Fibroblast of upper back skin (primary cell): ENCODE measurements at places on chromosomes 2 and 18.
A peak's percentile ranks its signal among the peaks of the same experiment; 100 is the strongest.

DNA sequence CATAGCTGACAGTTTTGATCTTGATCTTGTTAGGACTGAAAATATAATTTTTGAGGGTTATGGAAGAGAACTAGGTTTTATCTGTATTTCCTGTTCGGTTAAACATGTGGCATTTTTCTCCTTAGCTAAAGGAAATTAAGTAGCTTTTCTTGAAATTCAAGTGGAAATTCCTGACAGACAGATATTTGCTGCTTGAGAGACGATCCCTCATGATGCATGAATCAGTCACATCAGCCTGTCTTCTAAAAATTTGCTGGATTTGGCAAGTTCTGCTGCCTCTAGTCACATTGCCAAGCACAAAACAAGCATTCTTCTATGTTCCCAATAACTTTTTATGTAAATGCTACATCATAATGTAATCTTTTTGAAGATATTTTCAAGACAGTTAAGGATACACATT, 201.8 kb upstream of the ATP5MC3 start:
- no peak for DNase-seq

- peak; percentile 33 for DNase-seq
Observed at GRCh38 chr18:23422751-23423418, 30.2 kb upstream of the RIOK3 start.

DNA sequence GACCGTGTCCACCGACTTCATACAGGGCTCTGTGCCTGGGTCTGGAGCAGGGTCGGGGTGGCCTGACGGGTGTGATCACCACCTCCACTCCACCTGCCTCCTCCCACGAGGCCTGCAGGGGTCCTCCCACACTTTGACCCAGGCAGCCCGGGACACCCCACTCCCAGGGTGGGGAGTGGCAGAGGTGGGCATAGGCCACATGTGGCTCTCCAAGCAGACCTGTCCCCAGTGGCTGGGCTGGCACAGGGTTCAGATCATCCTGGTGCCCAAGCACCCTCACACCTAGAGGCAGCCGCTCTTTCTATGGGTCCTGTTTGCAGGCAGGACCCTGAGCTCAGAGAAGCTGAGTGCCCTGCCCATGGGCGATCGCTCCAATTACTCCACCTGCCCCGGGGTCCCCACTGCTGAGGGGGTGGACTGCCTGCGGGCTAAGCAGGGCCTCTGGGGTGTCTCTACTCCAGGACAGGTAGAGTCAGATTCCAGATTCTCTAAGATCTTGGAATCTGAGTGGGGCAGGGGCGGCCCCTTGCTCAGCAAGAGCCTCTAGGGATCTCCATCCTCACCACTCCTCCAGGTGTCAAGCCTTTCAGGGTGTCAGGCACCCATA, 1.4 kb downstream of the NEURL3 start:
- no peak for DNase-seq

DNA sequence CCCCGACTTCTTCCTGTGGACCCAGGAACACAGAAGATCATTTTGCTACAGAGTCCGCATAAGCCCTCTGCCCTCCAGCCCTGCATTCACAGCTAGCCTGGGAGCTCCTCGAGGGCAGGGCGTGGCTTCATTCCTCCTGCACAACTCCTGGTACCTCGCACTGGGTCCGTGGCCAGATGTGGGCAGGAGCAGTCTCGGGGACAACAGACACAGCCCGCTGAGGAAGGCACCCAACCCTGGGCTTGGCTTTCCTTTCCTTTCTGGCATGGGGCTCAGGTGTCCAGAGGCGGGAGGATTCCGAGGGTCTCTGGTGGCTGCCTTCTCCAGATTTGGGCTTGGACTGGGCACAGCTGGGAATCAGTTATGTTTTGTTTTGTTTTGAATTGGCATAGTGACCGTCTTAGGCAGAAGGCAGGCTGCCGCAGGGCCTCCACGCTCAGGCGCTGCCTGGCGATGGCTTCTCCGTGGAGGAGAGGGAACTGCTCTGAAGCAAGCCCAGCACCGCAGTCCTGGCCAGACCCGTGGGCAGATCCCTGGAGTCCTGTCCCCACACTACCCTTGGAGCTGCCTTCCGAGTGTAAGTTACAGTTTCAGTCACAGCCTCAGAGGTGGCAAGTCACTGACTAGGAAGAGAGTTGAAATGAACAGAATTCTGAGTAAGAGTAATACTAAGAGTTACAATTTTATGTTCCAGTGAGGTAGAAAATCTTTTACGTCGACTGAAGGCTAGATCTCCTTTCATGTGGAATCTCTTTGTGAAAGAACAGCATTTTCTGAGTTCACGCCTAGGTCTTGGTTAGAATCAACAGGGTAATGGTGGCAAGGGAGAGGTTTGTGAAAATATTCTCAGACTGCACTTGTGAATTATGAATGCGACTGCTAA, 47.9 kb downstream of the LDLRAD4 start:
- DNase-seq = no peak

DNA sequence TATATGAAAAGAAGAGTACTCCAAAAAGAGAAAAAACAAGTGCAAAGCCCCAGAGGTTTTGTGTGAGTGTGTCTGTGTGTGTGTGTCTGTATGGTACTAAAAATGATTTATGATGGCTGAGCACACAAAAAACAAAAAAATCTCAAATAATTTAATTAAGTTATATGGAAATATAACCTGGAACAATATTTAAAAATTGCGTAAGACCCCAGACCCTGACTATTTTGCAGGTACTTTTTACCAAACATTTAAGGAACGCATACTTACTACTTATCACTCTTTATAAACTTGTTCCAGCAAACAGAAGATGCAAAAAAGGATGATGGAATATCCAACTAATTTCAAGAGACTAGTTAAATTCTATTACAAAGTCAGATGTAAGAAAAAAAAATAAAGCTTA, 317.4 kb upstream of the KCNH7 start:
- DNase-seq = no peak

DNA sequence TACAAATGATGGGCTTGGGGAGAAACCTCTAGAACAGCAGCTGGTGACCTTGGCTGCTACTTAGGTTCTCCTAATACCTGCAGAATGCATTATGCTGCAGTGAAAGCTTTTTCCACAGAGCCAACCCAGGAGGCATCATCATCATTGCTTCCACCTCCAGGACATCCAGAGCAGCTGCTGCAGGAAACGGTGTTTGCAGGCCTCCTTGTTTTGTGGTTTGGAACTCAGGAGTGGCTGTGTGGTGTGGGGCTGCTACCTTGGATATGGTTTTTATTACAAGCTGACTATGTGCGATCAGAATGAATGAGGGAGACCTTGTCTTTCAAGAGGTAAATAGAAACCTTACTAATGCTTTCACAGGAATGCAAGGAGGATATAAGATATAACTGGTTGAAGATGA, 82.9 kb upstream of the MCFD2 start:
- DNase-seq = no peak

- DNase-seq = peak; percentile 80
Observed at GRCh38 chr2:223081789-223082188, 29.8 kb downstream of the KCNE4 start.

DNA sequence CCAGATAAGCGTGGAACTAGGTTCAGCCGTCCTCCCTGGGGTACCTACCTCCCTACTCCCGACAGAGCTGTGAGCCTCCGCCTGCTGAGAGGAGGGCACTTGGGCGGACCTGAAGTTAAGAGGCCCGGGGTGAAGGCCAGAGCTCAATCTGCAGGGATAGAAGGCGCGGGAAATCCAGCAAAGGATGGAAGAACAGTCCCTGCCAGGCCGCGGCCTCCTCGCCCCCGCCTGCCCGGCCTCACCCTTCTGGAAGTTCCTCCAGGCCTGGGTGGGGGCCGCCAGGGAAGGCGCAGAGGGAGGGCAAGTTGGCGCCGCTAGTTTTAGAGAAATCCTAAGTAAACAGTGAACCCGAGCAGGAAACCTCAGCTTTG, 13.0 kb downstream of the EN1 start:
- DNase-seq = no peak

- DNase-seq = no peak
Observed at GRCh38 chr2:220948579-220948978, 623.5 kb downstream of the EPHA4 start.

GRCh38 chr2:68659081-68659480, 15.7 kb downstream of the PROKR1 start:
- DNase-seq = no peak

DNA sequence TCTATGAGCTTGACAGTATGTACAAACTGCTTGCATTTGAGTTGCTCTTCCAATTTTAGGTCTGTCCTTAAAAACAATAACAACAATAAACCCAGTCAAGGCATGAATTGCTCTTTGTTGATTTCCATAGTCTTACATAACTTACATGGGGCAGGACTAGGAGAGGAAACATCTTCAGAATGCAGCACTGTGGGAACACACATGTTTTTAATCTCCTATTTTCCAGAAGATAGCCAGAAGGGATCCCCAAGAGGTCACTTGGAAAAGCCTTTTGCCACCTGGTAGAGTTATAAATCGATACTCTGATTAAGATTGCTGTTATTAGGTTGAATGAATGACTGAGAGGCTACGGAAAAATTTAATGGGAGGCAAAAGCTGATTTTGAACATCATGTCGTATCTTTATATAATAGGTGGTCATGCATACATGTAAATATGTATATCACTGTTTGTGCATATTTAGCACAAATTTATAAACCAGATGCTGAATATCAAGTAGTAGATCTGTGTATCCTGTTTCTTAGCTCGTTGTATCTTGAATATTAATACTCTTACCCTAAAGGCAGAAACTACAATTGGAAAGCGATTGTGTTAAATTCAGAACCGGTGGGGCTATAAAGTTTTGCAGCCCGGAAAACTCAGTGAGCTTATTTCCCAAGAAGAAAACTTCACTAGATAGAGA, 479.4 kb upstream of the TCF4 start:
- peak; percentile 67 for DNase-seq

DNA sequence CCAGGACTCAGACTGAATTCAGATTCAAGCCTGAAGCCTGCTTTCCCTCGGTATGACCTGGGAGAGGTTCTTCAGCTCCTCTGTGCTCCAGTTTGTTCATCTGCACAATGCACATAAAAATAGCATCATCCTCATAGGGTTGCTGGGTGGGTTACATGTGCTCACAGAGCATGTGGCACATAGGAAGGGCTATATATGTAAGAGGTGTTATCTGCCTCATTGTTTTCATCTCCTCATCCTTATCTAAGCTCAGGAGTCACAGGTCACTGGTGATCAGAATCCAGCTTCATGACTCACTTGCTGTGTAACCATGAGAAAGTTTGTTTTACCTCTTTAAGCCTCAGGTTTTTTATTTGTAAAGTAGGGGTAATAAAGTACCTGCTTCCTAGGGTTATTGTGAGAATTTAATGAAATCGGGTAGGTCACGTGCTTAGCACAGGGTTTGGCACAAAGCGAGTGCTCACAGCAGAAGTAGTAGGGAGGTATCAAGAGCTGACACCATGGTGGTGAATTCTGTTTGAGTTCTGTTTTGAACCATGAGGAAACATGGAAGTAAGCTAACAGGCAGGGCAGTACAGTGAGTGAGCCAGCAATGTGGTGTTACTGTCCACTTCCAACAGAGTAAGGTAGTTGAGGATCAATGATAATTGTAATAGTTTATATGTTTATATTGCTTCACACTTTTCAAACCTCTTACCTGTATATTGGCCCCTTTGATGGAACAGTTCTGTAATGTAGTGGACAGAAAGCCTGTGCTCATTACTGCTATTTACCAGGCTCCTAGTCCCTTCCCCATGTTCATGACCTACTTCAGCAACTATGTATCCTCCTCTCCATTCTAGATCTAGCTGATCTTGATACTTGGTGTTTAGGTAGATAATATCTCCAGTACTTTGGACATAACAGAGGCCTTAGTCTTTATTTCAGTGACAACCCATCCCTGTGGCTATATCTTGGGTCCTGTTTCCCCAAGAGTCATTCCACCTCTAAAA, 141.4 kb upstream of the LTBP1 start:
- no peak for DNase-seq

DNA sequence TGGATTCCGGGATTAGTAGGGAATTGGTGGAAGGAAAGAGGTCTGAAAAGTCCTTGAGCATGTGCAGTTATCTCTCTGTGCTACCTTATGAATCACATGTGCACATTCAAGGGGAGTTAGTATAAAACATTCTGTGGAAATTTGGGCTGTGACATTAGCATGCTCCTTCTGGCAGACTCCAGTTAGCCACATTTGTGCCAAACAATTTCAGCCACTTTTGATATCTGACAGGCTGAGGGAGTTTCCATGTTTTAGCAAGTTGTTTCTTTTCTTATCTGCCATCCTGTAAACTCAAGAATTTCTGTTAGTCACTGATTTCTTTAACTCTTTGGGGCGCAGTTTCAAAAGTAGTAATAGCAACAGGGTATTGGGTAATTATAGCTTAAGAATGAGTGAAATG, 28.3 kb upstream of the GYPC start:
- DNase-seq = peak; percentile 7

- DNase-seq = no peak
Observed at GRCh38 chr2:1863386-1863785, 119.1 kb upstream of the PXDN start.

GRCh38 chr2:172455121-172455515, 27.7 kb downstream of the ITGA6 start:
- DNase-seq = no peak
